ENCODE measurements at places on chromosomes 7 and 10. TPM values are rescaled to one million over a fixed set of nuclear protein-coding genes. Genes with fewer than 3 reads are reported as not detected.

Gene NPFFR1
- polyA plus RNA-seq, result 0.17 TPM

Gene CPA2
- 0.34 TPM for polyA plus RNA-seq

Gene PRSS37
- 0.19 TPM for polyA plus RNA-seq

Gene FAM25G
- polyA plus RNA-seq, result not detected

Gene UBTD1
- 9.2 TPM for polyA plus RNA-seq

Gene HOXA6
- 24.3 TPM for polyA plus RNA-seq

Gene CUTC
- polyA plus RNA-seq, result 23.5 TPM

Gene PON1
- polyA plus RNA-seq, result 0.55 TPM

Gene CRHR2
- polyA plus RNA-seq, result not detected

Gene CCDC3
- polyA plus RNA-seq, result 14.7 TPM
